ENCODE measurements at places on chromosomes 2 and 18. TPM values are rescaled to one million over a fixed set of nuclear protein-coding genes. Genes with fewer than 3 reads are reported as not detected.
A peak's percentile ranks its signal among the peaks of the same experiment; 100 is the strongest.

Gene CDH7
- 0.14 TPM for total RNA-seq

Gene EFR3B
- 0.58 TPM for total RNA-seq

Gene SCN1A
- total RNA-seq: not detected

Gene CNRIP1
- total RNA-seq: not detected

GRCh38 chr18:67845035-67845434, 328.5 kb upstream of the DSEL start:
- no peak for DNase-seq

- DNase-seq: no peak
Observed at GRCh38 chr18:9823805-9824473, 61.8 kb upstream of the TXNDC2 start.

DNA sequence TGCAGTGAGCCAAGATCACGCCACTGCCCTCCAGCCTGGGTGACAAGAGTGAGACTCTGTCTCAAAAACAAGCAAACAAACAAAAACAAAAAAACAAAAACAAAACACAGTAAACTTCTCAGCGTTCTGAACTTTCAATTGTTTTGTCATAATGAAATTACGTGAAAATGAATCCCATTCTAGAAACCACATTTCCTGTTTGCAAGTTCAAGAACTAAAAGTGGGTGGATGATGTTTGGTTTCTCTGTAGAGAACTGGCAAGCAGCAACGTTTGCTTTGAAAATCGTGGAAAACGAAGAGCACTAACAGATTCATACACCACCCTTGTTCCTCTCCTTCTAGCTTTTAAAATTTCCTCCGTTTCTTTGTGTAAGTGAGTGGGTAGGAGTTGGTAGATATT, 226.1 kb upstream of the LYPD1 start:
- DNase-seq: no peak

GRCh38 chr2:2547451-2547850, 216.4 kb upstream of the MYT1L start:
- no peak for DNase-seq

- no peak for DNase-seq
Observed at GRCh38 chr2:10076988-10077527, 3.2 kb downstream of the CYS1 start.

- DNase-seq: peak; percentile 42
Observed at GRCh38 chr18:45102863-45103262, 422.2 kb downstream of the SETBP1 start.

DNA sequence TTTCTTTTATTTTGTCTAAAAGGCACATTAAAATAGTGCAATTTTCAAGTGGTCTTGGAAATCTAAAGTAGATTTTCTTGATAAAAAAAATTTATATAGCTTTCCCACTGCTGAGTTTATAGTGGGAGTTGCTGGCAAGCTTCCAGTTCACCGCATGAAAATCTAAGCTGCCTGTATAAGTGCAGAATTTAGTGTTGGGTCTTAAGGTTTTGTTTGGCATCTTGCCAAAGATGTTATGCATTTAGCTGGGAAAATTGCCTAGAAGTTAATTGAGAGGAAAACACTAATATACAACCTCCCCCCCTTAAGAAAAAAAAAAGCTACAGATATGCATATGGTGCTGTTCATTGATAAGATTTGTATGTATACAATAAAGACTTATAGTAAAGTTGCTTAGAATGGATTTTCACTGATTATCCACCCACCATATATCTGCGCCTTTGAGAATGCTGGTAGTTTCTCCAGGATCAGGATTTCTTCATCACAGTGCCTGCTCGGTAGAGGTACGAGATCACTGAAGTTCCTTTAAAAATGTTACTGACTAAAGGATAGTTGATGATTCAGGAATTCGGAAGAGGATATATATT, 803.2 kb upstream of the POU3F3 start:
- no peak for DNase-seq

GRCh38 chr18:10045296-10045891, 131.6 kb downstream of the VAPA start:
- DNase-seq: no peak

DNA sequence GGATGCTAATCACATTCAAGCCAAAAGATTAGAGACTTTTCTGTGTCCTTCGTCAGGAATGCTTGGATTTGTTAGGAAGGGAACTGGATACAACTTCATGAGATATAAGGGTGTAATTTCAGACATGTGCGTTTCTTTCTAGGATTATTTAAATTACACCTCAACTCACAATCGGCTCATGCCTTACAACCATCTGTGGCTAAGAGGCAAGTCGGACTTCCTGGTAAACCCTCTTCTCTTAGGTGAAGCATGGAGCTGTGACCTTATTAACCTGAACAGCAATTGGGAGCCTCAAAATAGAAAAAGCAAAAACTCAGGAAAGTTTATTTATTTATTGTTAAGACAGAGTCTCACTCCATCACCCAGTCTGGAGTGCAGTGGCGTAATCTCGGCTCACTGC, 61.8 kb downstream of the SEMA4F start:
- DNase-seq: peak; percentile 51
